ENCODE measurements at places on chromosomes 16 and 17. TPM values are rescaled to one million over a fixed set of nuclear protein-coding genes. Genes with fewer than 3 reads are reported as not detected.

The PRM1 gene
- polyA plus RNA-seq = not detected

GRCh38 chr17:62860962-62861873 lies 53.1 kb upstream of the MARCHF10 start:
- DNase-seq = no peak

- no peak for DNase-seq
Measured at GRCh38 chr17:51430591-51430990, 170.2 kb downstream of the UTP18 start.

DNA sequence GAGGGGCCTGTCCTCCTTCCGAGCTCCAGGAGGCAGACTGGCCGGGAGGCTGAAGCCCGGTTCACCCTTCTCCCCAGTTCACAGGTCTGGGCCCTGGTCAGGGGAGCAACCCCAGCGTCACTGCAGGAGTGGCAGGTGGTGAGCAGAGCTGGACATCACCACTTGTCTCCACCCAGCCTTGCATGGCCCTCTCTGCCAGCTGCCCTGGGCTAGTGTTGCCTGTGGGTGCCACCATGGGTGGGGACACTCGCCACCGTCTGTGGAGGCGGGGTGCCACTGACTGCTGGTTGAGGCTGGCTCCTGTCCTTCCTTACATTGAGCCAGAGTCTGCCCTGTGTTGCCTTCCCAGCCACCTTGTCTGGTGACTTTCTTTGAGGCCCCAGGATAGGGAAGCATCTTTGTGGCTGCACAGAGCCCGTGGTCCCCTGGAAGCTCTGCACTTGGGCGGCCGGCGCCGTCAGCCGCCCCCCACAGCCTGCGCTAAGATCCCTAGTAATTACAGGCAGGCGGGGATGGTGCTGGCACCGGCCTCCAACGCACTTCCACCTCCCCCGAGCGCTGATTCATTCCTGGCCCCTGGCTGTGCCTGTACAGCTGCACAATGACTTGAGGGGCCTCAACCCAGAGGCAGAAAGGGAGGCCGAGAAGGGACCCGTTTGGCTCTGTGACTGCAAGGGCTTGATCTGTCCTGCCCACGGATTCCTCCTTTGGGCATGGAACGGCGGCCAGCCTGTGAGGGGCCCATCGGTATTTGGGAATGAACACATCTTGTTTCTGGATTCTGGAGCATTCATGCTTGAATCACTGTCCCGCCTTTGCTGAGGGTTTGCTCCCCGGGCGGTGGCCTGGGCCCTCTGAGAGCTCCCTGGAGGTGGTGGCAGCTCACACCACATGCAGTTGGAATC lies 5.2 kb downstream of the BAIAP2 start:
- no peak for DNase-seq

The FCSK gene
- 10.0 TPM for polyA plus RNA-seq

The RHBDL1 gene
- 1.8 TPM for polyA plus RNA-seq

All from muscle of back (tissue), 13 donors.